Stimulated activated memory B cell treated with anti-CD40 and anti-IgM and Interleukin-4, amounts not matched to agents 10 μg/mL and 1 μg/mL and 100 μg/mL, for 72 hours (primary cell): ENCODE measurements at places on chromosomes 13 and 19.
A peak's percentile ranks its signal among the peaks of the same experiment; 100 is the strongest.

GRCh38 chr19:53696951-53697350 is 65.2 kb downstream of the DPRX start:
- no peak for ATAC-seq

GRCh38 chr19:3570606-3571011 is 2.1 kb upstream of the HMG20B start:
- no peak for ATAC-seq

GRCh38 chr19:42389899-42390298 is at the start of gene CNFN:
TSS of gene CNFN (minus strand) at chr19:42390297. CDS start at chr19:42389037, 1,260 bp downstream.
- ATAC-seq, result no peak

- no peak for ATAC-seq
These were observed 15.4 kb downstream of the AP1M1 start for GRCh38 chr19:16213076-16213475.

DNA sequence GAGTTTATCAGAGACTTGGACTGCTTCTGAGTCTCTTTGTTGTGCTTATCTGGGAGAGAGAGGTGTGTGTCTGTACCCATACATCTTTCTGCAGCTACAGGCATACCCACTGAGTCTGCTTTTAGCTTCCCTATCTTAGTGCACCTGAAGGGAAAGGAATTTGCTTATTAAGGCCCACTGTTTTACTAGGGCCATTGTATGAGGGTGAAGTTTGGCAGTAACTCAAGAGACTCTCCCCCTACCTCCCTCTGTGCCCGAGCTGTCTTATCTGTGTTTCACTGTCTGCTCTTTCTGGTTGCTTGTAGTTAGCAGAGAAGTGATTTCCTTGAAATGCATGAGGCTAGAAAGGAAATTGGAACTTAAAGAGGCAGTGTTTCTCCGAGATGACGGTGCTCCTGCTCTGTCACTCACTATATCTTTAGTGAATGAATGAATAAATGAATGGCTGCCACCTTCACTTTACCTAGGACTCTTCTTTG is 678 bp upstream of the CD33 start:
- ATAC-seq, result no peak

DNA sequence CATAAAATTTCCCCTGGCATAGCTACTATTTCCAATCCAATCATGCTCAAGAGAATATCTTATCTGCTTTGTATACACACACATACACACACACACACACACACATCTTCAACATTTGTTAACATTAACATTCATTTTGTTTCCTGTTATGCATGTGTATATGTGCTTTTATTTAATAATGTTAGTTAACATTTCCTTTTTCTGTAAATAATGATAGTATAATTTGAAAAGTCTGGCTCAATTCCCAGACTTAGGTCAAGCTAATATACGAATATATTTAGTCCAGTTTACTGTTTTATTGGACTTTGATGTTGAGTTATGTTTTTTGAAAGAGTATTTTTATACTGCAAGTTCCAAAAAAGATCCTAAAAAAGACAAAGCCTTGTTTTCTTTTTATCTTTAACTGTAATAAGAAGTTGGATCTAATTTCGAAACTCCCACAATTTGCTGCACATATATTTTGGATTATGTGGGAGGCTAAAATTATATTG is 1072.4 kb downstream of the EFNB2 start:
- no peak for ATAC-seq

GRCh38 chr13:75896271-75896670 is 260.1 kb downstream of the LMO7 start:
- no peak for ATAC-seq

- no peak for ATAC-seq
These were observed 19.2 kb downstream of the ATCAY start for GRCh38 chr19:3899531-3900294.

GRCh38 chr13:110491869-110492678 is 69.4 kb downstream of the RAB20 start:
- no peak for ATAC-seq

DNA sequence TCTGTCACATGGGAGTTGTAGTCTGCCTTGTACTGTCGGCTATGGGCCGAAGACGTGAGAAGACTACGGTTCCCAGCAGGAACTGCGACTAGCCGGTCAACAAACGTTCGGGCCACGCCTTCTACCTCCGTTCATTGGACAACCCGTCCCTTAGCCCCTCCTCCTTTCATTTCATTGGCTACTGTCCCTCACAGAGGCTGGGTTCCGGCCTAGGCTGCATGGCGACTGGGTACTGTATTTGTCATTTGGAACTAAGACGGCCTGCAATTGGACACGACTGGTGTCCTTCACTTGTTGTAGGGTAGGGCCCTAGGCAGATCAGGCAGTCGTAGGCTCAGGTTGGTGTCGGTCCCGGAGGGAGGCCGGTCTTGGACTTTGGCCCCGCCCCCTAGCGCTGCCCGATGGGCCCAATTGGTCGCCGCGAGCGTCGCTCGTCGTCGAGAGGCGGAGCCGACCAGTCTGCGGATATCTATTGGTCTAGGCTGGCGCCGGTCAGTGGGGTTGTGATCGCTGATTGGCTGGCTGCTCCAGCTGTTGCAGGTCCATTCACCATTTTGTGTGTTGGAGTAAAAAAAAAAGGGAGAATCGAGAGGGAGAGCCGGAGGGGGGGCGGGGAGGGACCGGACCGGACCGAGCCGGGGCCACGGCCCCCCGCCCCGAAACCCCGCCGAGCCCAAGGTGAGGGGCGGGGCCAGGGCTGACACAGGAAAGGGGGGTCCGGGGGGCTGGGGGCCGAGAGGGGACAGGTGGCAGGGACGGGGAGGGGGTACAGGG is at the start of gene CIC:
CIC (plus strand) TSS at position 549 of the 774 bp plus-strand sequence. CDS start 2,532 bp downstream, outside the sequence.
- ATAC-seq, result peak; percentile 94

- ATAC-seq, result no peak
These were observed 683 bp upstream of the AP1M2 start for GRCh38 chr19:10587839-10588150.

GRCh38 chr13:25281193-25281934 is 5.9 kb downstream of the MTMR6 start:
- peak; percentile 80 for ATAC-seq

GRCh38 chr19:46080561-46080960 is 39.8 kb upstream of the IGFL4 start:
- ATAC-seq, result no peak

GRCh38 chr19:370641-371330 is 26.2 kb upstream of the MIER2 start:
- no peak for ATAC-seq

DNA sequence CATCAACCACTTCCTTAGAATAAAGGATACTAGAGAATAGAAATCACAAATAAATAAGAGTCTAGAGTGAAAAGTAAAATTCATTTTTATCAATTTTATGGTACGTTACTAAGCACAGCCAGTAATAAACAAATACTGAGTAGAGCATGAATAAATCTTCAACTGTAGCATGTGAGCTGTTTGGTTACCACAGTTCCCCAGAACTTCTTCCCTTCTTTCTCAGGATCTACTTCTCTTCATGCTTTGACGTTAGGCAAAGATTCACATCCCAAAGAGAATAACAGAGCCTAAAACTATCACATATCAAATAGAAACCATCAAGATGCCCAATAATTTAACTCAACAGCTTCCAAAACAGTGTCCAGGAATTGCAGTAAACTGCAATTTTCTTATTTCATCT is 7.4 kb downstream of the RUBCNL start:
- no peak for ATAC-seq

- ATAC-seq, result no peak
These were observed 46.6 kb upstream of the NFIC start for GRCh38 chr19:3319643-3320353.

GRCh38 chr13:23160638-23161480 is 19.9 kb upstream of the SGCG start:
- ATAC-seq, result no peak

DNA sequence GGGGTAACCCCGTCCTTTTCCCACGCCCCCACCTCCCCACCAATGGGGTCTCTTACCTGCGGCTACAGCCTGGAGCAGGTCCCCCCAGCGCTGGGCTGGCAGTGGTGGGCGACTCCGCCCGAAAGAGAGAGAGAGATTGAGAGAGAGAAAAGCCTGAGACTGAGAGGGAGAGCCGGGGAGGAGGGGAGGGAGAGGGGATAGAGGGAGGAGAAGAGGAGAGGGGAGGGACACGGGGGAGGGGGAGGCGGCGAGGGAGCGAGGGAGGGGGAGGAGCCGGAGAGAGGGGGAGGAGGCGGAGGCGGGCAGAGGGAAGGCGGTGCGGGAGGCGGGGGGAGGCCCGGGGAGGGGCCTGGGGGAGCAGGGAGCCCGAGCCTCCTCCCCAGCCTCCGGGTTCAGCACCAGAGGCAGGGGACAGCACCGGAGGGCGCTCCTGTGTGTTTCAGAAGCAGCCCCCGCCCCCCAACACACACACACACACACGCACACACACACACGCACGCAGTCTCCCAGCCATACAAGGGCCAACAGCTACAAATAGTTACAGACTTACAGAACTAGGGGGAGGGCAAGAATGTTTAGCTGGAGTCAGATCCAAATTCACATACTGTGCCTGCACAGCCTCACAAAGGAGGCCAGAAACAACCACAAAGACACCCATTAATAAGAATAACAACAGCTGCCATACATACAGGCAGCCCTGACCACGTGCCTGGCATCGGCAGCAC is at the start of gene SLC8A2:
SLC8A2 (minus strand) TSS at position 161 of the 725 bp plus-strand sequence. CDS start 5,490 bp downstream, outside the sequence.
- ATAC-seq, result no peak

DNA sequence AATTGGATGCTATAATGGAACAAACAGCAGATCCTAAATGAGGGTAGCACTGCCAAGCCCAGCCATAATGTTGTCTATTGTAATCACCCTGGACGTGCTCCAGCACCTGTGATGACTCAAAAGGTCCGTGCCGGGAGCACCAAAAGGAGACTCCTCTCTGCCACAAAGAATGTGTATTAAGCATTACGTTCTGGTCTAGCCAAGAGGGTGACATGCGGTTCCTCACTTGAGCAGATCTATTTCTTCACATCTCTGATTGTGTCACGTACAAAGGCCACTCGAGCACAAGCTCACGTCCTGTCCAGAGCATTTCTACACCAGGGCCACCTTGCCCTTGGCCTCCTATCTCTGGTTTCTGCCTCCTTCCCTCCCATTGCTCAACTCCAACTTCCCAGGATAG is 219.9 kb upstream of the IRS2 start:
- ATAC-seq, result no peak
